CD4-positive, alpha-beta T cell treated with Interferon gamma for 1 hour (primary cell): ENCODE measurements at places on chromosomes 2 and 18.

GRCh38 chr2:25567406-25567805, 106.0 kb downstream of the DTNB start:
- DNase-seq, result no peak

DNA sequence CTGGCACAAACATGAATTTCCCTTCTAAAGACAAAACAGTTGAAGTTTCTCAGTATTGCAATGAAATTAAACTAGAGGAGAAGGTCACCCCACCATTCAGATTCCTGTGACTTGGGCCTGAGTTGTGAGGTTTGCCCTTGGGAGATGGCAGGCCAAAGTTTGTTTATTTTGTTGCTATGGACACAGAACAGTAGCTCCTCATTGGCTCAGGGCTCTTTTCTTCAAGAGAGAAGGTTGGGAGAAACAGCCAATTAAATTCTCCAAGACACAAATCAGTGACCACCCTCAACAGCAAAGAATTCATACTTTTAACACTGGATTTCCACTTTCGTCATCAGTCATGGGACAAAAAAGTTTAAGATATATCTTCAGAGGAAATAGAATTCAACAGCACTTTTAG, at the start of gene FLACC1:
Gene FLACC1 (minus strand): TSS at position 125 of the 400 bp plus-strand sequence. CDS start 5,941 bp downstream, outside the sequence.
- DNase-seq, result no peak

- DNase-seq, result no peak
Measured at GRCh38 chr2:151347906-151348305, 9.5 kb upstream of the TNFAIP6 start.

DNA sequence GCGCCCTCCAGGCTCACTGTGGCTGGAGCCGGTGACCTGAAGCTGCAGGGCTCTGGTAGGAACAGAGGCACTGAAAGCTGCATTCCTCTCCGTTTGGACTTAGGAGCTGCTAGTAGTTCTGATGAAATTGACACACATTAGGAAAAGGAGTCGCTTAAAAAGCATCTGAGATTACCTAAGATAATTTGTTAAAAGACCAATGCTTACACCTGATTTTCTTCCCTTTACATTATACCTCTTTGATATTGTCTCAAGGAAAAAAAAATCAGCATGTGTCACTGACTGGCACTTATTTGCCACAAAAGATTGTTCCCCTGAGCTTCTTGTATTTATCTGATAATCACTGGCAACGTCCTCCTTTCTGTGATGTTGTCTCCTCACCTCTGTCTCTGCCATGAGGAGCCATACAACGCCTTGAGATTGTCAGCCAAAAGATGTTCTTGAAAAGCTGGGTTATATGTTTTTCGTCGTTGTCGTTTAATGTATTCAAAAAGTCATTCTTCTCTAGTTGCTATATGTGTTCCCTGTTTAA, 618 bp upstream of the CHN1 start:
- DNase-seq, result no peak

- no peak for DNase-seq
Measured at GRCh38 chr2:25738383-25739343, 65.3 kb upstream of the DTNB start.

DNA sequence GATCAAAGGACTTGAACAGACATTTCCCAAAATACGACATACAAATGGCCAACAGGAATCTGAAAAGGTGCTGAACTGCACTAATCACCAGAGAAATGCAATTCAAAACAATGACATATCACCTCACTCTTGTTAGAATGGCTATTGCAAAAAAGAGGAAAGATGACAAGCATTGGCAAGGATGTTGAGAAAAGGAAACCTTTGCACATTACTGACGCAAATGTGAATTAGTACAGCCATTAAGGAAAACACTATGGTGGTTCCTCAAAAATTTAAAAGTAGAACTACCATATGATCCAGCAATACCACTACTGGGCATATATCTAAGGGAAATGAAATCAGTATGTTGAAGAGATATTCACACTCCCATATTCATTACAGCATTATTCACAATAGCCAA, 57.7 kb upstream of the ASPRV1 start:
- no peak for DNase-seq

GRCh38 chr2:157887946-157888345, 11.8 kb upstream of the ACVR1 start:
- DNase-seq, result no peak

DNA sequence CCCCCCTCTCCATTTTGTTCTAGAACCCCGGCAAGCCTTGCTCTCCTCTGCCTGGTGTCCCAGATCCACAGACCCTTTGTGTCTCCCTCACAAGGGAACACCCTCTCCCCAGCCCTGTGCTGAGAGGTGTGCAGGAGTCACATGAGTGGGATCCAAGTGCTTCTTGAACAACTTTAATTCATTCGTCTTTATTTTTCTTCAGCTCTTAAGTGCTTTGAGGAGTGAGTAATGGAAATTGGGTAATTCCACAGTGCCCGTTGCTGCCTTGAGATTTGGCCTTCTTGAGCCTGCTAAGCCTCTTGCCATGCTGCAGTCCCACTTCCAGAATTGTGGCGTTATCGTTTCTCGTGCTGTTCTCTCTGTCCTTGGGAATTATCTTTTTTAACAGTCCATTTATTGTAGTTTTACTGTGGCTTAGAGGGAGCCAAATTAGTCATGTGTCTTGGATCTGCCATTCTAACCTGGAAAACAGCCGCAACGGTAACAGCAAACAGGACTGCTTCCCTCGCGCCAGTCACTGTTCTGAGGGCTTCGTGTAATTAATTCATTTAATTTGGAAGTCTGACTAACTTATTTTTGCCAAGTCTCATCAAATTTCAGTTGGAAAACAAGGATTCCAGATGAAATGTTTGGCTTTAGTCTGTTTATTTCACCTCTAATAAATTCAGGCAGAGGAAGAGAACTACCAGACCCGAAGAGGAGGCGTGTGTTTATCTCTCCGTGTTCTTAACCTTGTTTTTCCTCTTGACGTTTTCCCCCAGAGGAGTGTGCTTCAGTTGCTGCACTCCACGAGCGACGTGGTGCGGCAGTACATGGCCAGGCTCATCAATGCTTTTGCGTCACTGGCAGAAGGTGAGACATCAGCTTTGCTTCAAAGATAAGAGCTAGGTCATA, 72.0 kb downstream of the ARMC9 start:
- no peak for DNase-seq

GRCh38 chr2:165698444-165698884, 95.6 kb downstream of the GALNT3 start:
- DNase-seq, result no peak

DNA sequence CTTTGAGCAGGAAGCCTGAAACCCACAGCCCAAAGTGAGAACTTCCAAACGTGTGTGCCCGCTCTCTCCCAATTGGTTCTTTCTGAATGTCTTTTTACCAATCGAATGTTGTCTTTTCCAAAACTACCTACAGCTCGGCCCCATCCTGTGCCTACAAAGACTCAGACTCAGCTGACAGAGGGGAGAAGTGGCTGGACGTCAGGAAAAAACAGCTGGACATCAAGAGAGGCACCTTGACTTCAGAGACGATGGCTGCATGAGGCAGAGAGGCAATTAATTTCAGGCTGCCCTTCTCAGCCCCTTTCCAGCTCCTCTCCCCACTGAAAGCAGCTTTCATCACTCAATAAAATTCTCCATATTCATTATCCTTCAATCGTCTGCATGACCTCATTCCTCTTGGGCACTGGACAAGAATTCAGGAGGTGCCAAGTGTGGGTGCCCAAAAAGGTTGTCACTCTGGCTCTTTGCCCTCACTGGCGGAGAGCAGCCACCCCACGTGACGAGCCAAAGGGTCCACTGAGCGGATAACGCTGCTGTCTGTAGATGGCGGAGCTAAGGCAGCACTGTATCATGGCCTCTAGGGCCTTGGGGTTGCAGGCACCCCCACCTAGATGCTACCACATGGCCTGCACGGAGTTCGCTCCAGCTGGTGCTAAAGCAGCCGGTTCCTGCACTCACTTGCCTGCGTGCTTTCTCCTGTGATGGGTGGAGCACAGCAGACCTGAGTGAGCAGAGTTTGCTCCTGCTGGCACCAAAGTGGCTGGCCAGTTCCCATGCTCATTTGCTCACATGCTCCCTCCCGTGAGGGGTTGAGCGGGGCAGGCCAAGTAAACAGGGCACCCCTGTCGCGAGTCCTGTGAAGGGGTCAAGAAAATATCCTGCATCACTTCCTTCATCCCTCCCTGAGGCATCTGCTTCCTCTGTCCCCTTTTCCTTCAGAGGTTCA, 37.9 kb downstream of the FAM210A start:
- no peak for DNase-seq
